ENCODE measurements at places on chromosomes 13 and 19.

DNA sequence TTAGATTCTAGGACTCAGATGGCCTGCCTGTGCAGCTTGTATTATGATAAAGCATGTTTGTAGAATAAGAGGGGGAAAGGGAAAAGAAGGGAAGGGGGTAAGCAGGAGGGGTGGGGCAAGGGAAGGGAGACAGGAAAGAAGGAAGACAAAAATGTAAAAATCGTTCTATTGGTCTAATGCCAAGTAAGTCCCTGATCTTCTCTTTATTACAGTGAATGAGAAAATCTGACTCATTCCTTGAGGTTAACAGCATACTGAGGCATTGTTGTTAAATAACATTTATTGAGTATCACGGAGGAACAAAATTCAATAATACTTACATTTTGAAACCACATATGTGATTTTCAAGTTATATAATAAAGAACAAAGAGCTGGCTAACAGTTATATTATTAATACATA lies 1534.7 kb downstream of the OLFM4 start:
- no peak for DNase-seq

- no peak for DNase-seq
Observed at GRCh38 chr13:32173881-32174280, 141.3 kb downstream of the ZAR1L start.

DNA sequence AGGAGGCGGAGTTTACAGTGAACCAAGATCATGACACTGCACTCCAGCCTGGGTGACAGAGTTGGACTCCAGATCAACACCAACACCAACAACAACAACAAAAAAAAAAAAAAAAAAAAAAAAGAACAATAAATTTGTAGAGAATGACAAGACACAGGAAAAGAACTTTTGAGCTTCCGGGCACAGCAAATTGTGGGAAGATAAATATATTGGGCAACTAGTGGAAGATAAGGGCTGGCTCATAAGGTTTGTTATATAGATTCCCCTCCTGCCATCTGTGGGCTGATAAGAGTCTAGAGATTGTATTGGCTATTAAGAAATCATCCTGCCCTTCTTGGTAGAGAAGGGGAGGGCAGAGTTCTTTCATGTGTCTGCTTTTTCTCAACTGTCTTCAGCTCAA lies 33.1 kb upstream of the CYP2S1 start:
- no peak for DNase-seq

DNA sequence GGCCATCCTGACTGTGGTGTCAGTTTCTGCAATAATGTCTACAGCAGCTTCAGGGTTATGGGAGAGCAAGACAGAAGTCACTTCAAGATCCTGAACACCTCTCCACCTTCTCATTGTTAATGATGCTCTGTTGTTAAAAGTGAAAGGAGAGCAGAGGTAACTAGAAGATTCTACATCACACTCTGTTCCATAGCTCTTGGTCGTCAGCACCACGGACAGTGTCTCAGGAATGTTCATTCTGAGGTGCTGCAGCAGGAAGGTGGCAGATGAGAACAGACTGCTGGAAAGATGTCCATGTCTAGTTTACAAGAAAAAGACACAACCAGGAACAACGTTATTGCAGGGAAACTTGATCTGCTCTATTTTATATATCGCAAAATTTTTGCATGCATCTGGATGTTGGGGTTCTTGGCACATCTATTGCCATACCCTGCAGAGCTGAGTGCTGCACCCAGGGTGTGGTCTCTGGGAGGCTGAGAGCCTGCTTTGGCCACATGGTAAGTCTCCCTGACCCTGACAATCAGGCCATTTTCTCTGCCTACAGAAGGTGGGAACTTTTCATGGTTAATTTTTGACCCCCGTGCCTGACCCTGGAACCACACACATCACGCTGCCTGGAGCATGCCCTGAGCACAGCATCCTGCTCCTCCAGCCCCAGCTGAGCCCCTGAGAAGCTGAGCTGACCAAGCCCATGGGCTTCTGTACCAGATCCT lies 12.7 kb downstream of the CEACAM21 start:
- DNase-seq: no peak

DNA sequence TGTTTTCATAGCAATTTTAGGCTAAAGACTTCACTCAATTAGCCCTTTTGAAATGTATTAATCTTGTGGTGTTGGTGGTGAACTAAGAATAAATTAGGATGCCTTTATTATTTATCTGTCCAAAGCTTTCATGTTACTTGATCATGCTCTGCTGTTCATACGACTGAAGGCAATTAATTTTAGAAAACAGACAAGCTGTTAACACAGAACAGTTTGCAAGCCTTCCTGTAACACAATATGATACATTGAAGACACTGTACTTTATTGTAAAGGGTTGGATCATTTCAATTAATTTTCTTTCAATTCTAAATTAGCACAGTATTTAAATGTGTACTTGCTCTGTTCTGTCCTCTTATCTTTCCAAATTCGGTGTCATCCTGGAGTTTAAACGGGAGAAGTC lies 794.3 kb upstream of the MIR17HG start:
- no peak for DNase-seq

DNA sequence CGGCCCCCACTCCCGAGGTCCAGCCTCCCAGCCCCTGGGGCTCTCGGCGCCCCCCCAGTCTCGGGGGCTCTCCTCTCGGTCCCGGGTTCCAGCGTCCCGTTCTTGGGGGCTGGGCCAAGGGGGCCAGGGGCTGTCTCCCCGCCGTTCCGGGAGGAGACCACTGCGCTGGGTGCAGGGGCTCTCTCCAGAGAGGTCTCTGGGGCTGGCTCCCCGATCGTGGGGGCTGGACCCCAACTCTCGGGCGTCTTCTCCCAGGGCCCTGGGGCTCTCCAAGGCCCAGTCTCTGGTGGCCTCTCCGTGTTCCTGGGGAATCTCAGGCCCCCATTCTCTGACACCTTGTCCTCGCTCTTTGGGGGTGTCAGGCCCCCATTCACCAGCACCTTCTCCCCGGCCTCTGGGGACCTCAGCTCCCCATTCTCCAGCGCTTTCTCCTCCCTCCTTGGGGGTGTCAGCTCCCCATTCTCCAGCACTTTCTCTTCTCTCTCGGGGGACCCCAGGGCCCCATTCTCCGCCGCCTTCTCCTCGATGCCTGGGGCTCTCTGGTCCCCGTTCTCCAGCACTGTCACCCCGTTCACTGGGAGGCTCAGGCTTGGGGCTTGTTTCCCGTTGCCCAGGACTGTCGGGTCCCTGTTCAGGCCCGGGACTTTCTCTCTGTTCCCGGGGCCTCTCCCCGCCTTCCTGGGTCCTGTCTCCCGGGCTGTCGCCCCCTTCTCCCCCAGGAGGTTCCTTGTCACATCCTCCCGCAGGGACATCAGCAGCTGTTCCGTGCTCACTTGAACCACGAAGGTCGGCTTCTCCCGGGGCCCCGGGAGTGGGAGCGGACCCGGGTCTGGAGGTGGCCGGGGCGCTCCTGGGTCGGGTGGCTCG lies 13.7 kb downstream of the LMTK3 start:
- DNase-seq: no peak

- peak; percentile 73 for DNase-seq
Observed at GRCh38 chr13:99432609-99433542, 68.4 kb upstream of the TM9SF2 start.

All from stimulated activated CD4-positive, alpha-beta T cell treated with anti-CD3 and anti-CD28 coated beads, Interleukin-4, amount 100 ng/mL, for 4 hours (primary cell).